Fibroblast of skin of abdomen (primary cell): ENCODE measurements at places on chromosomes 2 and 18.

GRCh38 chr2:187939180-187939579 lies 352.5 kb upstream of the GULP1 start:
- no peak for DNase-seq

DNA sequence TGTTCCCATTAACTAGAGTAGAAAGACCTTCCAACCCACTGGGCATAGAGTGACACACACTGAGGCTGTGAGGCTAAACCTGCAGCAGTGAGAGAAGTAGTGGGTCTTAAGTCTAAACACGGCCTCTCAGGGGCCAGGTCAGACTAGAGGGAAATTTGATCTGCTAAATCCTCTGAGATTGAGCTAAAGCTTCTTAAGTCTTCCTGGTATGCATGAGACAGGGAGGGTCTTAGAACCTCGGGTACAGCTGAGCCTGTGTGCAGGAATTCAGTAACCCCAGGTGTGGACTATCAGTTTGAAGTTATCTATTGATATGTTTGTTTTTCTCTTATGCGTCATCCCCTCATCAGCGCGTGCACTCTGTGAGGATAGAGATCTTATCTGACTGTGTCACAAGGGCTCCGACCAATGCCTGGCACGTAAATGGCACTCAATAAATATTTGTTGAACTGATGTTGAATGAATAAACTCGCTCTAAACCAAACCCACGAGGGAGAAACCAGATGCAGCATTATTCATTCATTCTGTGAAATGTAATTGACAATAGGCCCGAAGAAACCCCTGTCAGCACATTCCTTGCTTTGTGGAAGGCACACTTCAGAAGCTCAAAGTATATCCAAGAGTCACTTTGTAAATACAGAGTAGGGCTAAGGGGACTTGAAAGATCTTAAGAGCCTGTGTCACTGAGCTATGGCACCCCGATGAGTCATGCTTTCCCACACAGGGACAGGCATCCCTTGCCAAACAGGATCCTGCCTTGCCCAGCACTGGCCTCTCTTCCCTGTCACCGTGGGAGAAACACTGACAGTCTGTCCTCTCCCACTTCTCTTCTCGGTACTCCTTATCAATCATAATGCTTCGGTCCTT lies 21.7 kb upstream of the RAB10 start:
- no peak for DNase-seq

GRCh38 chr2:231382116-231382515 lies 13.4 kb upstream of the B3GNT7 start:
- DNase-seq = no peak

DNA sequence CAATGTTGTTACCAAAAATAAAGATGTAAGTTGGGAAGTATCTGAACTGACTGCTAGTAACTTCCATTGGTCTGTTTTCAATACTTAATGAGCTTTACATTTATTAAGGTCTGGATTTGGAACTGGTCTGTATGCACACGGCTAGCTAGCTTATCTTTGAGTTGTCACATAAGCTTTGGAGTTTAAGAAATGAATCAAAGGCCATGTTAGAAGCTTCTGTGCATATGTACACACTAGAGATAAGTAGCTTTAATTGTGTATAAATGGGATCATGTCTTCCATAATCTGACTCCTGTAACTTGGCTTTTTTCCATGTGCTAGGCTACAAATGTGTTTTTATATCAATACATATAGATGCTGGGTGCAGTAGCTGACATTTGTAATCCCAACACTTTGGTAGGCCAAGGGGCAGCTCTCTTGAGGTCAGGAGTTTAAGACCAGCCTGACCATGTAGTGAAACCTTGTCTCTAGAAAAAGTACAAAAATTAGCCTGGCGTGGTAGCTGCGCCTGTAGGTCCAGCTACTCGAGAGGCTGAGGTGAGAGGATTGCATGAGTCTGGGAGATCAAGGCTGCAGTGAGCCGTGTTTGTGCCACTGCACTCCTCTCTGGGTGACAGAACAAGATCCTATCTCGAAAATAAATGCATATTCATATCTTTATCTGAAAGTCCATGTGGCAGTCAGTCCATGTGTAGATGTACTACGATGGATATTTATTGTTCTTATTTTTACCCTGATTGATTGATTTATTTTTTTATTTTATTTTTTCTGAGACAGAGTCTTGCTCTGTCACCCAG lies 27.2 kb downstream of the ATIC start:
- no peak for DNase-seq

- no peak for DNase-seq
These were observed 14.3 kb downstream of the TTC32 start for GRCh38 chr2:19887510-19887909.

- DNase-seq = no peak
These were observed 35.4 kb downstream of the CFAP221 start for GRCh38 chr2:119579424-119580295.

GRCh38 chr2:157192445-157193423 lies 64.8 kb upstream of the GALNT5 start:
- DNase-seq = no peak

GRCh38 chr2:100875516-100876230 lies 55.7 kb downstream of the NPAS2 start:
- peak; percentile 59 for DNase-seq

- no peak for DNase-seq
These were observed 66.0 kb downstream of the DIS3L2 start for GRCh38 chr2:232027530-232027929.

- no peak for DNase-seq
These were observed 2.9 kb upstream of the B4GALT6 start for GRCh38 chr18:31686986-31687928.

- no peak for DNase-seq
These were observed 779.8 kb downstream of the RNF144A start for GRCh38 chr2:7697052-7697451.

DNA sequence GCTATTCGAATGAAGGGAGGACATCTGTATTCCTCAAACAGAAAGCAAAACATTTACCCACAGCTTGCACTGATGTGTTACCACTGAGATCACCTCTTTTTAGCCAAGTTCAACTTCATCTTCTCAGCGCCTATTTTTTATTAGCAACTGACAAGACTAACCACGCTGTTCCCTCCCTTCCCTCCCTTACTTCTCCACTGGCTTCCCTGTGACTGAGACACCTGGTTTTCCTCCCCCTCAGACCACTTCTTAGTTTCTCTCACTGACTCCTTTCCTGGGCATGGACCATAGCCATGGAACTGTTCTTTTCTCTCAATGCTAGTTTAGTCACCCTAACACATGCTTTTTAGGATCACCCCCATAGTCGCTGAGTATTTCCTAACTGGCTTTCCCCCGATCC lies 3.3 kb downstream of the L3MBTL4 start:
- no peak for DNase-seq

DNA sequence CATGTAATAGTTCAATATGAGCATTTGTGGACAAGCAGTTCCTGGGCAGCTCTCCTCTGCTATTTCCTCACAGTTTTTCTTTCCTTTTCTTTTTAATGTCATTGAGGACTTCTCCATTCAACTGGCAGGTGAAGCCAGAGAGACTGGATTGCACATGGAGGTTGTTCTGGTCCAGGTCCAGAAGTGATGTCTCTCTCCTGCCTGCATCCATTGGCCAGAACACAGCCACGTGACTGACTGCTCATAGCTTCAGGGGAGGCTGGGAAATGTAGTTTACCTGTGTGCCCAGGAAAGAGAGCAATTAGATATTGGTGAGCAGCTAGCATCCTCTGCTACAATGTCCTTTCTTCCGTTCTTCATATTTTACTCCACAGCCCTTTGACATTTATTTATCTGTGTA lies 20.2 kb upstream of the ADAM23 start:
- DNase-seq = no peak

DNA sequence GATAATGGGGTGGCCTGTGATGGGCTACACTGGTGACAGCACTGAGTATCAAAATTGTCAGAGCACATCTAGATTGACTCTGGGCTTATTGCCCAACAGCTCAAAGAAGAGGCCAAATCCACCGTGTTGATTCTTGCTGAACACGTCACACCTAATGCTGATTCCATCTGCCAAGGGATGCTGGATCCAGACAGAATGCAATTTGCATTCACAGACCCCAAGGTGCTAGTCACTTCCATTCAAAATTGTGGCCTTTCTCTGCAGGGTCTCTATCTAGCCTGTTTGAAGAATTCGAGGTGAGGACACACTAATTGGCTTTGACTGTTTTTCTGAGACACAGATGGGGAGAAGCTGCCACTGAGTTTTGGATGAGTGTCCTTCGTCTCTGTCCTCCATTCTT lies 13.5 kb upstream of the GPR39 start:
- no peak for DNase-seq

GRCh38 chr2:42087857-42088195 lies 40.0 kb downstream of the PKDCC start:
- no peak for DNase-seq

DNA sequence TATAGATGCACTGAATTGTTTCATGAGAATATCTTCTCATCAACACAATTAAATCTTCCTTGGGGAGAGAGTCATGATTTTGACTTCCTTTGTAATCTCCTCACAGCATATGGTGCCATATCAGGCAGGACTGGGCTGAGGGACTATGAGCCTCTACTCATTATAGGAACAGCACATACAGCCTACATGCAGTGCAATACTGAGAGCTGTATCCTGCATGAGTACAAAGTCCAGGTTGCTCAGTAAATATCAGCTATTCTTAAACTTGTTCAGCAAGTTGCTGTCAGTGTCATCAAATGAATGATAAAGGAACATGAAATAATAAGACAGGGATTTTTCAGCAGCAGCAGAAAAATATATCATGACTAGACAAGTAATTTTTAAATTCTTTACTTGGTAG lies 10.8 kb downstream of the DLGAP1 start:
- DNase-seq = no peak

GRCh38 chr2:237475704-237476141 lies 11.3 kb upstream of the MLPH start:
- DNase-seq = peak; percentile 55

GRCh38 chr2:213429516-213429915 lies 145.3 kb downstream of the SPAG16 start:
- no peak for DNase-seq

- peak; percentile 29 for DNase-seq
These were observed 64.9 kb downstream of the LPIN2 start for GRCh38 chr18:2948038-2948437.
